ENCODE measurements at places on chromosomes 12 and 14. TPM values are rescaled to one million over a fixed set of nuclear protein-coding genes. Genes with fewer than 3 reads are reported as not detected.
A peak's percentile ranks its signal among the peaks of the same experiment; 100 is the strongest.

GRCh38 chr12:12254553-12254952 is 12.3 kb downstream of the LRP6 start:
- no peak for DNase-seq

DNA sequence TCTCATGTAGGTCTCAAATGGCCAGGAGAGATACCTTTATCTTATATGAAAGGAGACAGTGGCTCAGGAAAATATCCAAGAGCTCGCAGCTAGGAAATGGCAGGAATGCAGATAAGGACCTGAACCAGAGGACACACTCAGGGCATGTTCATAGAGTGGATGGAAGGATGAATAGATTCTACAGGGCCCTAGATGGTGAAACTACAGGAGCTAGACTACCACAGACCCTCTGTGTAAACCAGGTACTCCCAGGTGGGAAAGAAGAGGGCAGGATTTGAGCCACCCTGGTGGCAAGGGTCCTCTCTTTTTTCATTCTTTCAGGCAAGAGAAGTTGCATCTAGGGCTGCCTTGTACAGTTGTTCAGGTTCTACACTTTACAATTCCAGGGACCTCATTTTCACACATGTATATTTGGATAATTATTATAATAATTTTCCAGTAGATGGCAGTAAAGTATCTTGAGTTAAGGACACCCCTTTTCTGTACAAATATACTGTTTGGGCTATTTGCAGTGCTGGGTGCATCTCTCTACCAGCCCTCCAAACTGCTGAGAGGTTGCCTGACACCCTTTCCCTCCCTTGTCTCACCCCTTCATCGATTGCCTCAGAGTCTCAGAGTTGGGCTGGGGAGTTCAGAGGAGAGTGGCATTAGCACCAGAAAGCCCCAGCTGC is 10.5 kb upstream of the ZDHHC22 start:
- DNase-seq = peak; percentile 37

- DNase-seq = no peak
Observed at GRCh38 chr12:1130164-1130563, 139.1 kb downstream of the ERC1 start.

The KRT74 gene
- total RNA-seq = not detected

The AHNAK2 gene
- total RNA-seq = 229 TPM

- DNase-seq = no peak
Observed at GRCh38 chr14:99321955-99322730, 50.1 kb upstream of the BCL11B start.

The PDZRN4 gene
- total RNA-seq = not detected

The SERPINA4 gene
- not detected for total RNA-seq

The GLT8D2 gene
- 17.9 TPM for total RNA-seq

DNA sequence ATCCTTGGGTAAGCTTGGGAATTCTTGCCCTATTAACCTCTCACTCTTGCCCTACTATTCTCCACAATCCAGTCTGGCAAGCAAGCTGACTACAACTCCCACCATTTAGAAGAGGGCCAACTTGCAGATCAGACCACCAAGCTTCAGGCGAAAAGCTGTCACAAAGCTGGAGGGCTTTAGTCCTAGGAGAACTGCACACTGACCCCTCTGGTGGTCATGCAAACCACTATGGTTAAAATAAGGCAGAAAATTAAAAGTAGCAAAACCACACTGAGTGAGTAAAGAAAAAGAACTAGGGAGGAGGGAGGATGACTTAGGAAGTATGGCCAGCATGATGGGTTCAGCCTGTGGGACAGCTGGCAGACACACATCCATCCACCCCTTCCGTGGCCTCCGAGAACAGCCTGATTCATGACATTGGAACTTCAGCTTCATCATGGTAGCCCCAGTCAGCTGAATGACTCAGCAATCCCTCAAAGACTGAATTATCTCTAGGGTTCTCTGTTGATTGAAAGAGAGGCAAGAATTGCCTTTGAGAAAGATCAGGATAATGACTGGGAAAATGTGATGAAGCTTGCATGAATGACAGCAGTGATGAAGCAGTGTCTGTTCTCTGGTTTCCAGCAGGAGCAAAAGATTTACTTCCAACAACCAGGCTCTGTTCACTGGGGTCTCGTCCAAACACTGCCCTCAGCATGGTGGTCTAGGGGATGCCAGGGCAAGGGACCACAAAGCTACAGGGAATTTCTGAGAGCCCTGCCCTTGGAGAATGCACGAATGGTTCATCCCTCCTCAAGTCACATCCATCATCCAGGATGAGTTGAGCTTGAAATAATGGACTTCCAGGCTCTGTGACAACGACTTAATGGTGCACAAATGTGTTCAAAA is 24.4 kb downstream of the PITPNM2 start:
- peak; percentile 98 for DNase-seq
